Activated naive CD8-positive, alpha-beta T cell treated with anti-CD3 and anti-CD28 coated beads for 36 hours (primary cell): ENCODE measurements at places on chromosomes 6 and 20. TPM values are rescaled to one million over a fixed set of nuclear protein-coding genes. Genes with fewer than 3 reads are reported as not detected.

DNA sequence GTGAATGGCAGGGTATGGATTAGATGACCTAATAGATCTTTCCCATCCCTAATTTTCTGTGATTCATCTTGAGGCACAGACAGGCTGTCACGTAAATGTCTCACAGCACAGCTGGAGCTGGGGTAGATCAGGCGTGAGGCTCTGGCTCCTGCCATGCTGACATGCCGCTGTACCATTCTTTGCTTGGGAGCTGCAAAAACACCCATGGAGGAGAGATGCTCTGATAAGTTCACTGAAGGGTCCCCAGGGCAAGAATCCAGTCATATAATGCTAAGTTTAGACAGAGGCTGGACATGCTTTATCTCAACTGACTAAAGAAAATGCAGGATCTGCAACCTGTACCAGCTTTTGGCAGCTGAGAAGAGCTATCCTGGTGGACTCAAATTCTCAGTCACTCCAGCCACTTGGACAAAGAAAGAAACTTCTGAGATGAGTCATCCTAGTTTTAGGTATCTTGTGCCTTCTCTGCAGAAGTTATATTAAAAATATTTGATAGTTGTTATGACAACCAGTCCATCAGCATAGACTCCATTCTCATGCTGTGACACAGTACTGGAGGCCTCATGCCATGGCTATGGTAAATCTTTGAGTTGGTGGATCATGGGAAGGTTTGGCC lies 185.1 kb upstream of the RAB32 start:
- H3K27ac ChIP-seq, result no peak overlapping the region
- DNase-seq, result no peak
- no peaks in the 10 kb centered on the region for H3K4me1 ChIP-seq
- peaks cover 7% of the 10 kb centered on the region for H3K27me3 ChIP-seq
- no peaks in the 10 kb centered on the region for H3K36me3 ChIP-seq
- no peak overlapping the region for H3K4me3 ChIP-seq

Gene TREM1
- not detected for total RNA-seq

Gene CTCFL
- not detected for total RNA-seq

DNA sequence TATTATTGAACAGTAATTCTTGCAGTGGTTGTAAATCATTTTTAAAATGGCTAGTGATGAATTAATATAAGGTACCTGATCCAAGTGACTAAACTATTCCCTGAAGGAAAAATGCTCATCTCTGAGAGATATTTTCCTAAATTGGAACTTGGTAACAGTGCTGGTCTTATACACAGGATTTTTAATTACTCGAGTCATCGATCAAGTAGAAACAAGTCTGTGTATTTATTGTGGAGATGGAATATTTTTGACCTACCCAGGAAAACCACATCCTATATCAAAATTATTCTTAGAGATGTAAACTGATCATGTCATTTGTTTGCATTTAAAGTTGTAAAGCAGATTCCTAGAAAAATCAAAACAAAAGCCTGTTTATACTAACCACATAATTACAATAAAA lies 166.9 kb downstream of the MOXD1 start:
- H3K36me3 ChIP-seq, result no peaks in the 10 kb centered on the region
- H3K4me3 ChIP-seq, result no peak overlapping the region
- no peaks in the 10 kb centered on the region for H3K4me1 ChIP-seq
- DNase-seq, result no peak
- no peaks in the 10 kb centered on the region for H3K27me3 ChIP-seq
- H3K27ac ChIP-seq, result no peak overlapping the region

- H3K27me3 ChIP-seq, result peaks cover 7% of the 10 kb centered on the region
- H3K27ac ChIP-seq, result no peak overlapping the region
- H3K4me3 ChIP-seq, result no peak overlapping the region
Measured at GRCh38 chr20:48387675-48388074, 440.1 kb downstream of the PREX1 start.

DNA sequence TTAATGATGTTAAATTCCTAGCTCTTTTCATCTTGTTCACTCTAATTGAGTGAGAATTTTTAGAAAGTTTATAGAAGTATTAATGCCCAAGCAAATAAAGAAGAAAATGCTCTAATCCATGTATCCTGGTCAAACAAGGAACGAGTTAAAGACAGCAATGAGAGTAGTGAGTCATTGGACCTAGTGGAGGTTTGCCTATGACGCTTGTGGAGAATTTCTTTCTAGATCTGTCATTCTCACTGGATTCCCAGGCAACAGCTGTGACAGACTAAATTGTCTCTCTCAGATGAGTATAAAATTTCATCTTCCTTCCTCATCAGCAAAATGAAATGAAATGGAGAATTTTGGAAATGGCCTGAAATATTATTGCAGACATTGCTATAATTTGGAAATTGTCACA lies 127.9 kb downstream of the COL19A1 start:
- peaks cover 18% of the 10 kb centered on the region for H3K27me3 ChIP-seq
- H3K4me3 ChIP-seq, result no peak overlapping the region
- no peaks in the 10 kb centered on the region for H3K4me1 ChIP-seq

DNA sequence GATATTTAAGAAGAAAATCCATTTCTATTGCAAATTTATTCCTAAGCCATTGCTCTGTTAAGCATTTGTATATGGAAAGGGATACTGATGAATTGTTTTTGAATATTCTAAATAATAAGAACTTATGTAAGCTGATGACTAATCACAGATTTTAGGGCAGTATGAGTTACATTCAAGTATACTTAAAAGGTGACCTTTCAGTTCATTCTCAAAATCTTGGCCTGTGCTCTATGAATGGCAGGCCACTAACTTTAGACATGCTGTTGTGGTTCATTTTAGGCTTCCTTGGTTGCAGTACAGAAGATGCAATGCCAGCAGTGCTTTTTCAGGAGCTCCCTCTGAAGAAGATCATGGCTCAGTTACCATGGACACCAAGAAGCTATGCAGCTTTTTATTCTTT lies 380.4 kb downstream of the CENPW start:
- H3K36me3 ChIP-seq, result no peaks in the 10 kb centered on the region
- no peaks in the 10 kb centered on the region for H3K4me1 ChIP-seq
- no peak overlapping the region for H3K4me3 ChIP-seq
- H3K27ac ChIP-seq, result no peak overlapping the region

GRCh38 chr20:40980106-40980827 lies 48.4 kb upstream of the TOP1 start:
- H3K27ac ChIP-seq, result no peak overlapping the region
- no peak overlapping the region for H3K4me3 ChIP-seq
- no peak for DNase-seq
- H3K36me3 ChIP-seq, result peaks cover 7% of the 10 kb centered on the region
- H3K4me1 ChIP-seq, result no peaks in the 10 kb centered on the region

GRCh38 chr6:166005944-166006899 lies 161.4 kb downstream of the TBXT start:
- DNase-seq, result no peak
- H3K27ac ChIP-seq, result no peak overlapping the region
- peaks cover 4% of the 10 kb centered on the region for H3K4me1 ChIP-seq
- H3K4me3 ChIP-seq, result no peak overlapping the region

DNA sequence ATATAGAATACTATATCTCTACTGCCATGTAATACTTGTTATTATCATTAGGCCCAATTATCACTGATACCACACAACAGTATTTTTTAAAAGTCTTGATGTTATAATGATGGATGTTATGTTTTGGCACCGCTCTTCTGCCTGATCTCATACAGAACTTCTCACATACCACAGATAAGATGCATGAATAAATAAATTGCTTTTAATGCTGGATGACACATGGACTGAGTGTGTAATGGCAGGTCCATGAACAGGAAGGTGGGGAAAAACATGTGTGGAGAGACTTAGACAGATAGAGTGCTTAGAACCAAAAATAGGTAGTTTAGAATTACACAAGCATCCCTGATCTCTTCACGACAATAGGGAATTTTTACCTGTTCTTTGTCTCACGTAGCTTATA lies 258.4 kb upstream of the MARCKS start:
- DNase-seq, result no peak
- no peaks in the 10 kb centered on the region for H3K36me3 ChIP-seq
- H3K4me1 ChIP-seq, result no peaks in the 10 kb centered on the region
- no peak overlapping the region for H3K4me3 ChIP-seq
- peaks cover 4% of the 10 kb centered on the region for H3K27me3 ChIP-seq

DNA sequence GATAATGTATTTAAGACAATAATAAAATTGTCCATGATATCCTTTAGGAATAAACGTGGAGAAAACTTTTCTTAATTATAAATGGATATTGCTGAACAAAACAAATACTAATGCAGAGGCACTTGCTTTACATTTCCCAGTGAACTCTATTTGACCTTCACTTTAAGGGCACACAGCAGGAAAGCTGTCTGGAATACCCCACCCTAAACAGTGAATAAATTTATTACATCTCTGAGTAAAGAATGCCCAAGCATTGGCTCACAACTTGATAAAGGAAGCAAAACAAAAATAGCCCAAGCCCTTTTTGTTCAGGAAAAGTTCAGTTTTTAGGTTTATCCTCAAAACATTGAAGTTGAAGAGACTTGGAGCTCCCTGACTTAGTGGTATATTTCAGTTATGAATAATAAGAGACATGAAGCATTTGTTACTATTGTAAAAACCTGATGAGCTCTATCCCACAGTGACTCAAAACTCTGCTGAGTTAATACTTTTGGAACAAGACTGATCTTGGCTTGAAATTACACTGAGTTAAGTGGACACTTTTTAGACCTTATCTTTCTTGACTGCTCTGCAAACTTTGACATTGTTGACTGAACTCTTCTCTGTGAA lies 353.9 kb downstream of the BCKDHB start:
- DNase-seq, result no peak
- no peak overlapping the region for H3K27ac ChIP-seq
- H3K4me1 ChIP-seq, result no peaks in the 10 kb centered on the region
- H3K27me3 ChIP-seq, result no peaks in the 10 kb centered on the region
- H3K36me3 ChIP-seq, result peaks cover 3% of the 10 kb centered on the region

Gene SYTL3
- 101 TPM for total RNA-seq

Gene SPATS1
- total RNA-seq, result not detected

DNA sequence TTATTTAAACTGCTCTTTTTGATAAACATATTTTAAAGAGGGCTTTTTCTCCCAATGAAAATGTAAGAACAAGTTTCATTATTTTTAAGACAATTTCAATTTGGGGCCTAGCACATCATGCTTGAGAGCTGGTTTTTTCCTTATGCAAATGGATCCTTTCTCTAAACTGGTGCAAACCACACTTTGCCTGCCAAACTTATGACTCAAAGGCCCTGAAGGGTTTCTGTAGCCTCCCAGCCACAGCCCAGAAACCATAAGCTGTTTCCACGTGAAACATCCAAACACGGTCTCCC lies 451 bp upstream of the HSF2 start:
- peak overlapping the region; percentile 81 for H3K27ac ChIP-seq
- H3K27me3 ChIP-seq, result no peaks in the 10 kb centered on the region
- H3K4me3 ChIP-seq, result peak overlapping the region; percentile 62
- no peak for DNase-seq
- peaks cover 24% of the 10 kb centered on the region for H3K36me3 ChIP-seq

DNA sequence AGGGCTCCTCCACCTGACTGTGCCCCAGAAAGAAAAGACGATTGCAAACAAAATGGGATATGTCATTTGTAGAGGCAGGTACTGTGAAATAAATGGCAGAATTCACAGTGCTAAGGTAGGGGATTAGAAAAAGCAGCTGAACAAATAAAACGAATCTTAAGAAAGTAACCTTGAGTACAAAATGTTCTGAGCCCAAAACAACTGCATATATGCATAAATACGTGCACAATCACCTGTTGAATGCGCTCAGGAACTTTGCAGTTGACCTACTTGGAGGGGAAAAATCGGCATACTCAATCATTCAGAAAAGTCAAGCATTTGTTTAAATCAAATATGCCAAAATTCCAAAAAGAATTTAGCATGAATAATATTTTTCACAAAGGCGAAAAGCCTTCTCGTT lies 772.1 kb upstream of the FLRT3 start:
- no peak overlapping the region for H3K27ac ChIP-seq
- no peaks in the 10 kb centered on the region for H3K27me3 ChIP-seq
- no peaks in the 10 kb centered on the region for H3K36me3 ChIP-seq

Gene RSPO3
- not detected for total RNA-seq
